ENCODE measurements at places on chromosomes 1 and 21.

DNA sequence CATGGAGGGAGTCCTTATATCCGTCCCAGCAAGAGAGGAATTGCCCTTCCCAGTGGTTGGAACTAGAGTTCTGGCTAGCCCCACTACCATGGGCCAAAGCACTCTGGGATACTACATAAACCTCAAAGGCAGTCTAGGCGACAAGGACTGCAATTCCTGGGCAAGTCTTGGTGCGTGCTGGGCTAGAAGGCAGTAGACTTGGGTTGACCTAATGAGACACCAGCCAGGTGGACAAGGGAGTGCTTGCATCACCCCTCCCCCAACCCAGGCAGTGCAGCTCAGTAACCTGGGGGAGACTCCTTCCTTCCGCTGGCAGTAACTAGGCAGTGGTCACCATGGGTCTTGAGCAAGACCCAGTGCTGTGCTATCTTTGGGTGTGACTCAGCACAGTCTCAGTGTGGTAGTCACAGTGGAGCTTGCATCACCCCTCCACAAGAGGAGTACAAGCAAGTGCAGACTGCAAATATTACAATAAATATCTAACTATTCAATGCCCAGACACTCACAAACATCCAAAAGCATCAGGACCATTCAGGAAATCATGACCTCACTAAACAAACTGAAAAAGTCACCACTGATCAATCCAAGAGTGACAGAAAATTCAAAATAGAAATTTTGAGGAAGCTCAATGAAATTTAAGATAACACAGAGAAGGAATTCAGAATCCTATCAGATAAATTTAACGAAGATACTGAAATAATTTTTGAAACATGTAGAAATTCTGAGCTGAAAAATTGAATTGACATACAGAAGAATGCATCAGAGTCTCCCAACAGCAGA is 84.7 kb upstream of the LYPLAL1 start:
- no peak for DNase-seq

DNA sequence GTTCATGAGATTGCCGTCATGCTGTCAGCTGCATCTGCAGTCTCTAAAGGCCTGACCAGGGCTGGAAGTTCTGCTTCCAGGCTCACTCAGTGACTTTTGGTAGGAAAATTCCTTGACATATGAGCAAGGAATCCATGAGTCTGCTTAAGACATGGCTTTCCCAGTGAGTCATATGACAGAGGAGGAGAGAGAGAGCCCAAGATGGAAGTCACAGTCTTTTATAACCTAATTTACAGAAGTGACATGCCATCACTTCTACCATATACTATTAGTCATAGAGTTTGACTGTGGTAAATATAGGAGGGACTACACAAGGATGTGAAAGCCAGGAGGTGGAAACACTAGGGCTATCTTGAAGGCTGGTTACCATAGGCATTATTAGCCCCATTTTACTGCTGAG is 115.2 kb downstream of the ROR1 start:
- no peak for DNase-seq

DNA sequence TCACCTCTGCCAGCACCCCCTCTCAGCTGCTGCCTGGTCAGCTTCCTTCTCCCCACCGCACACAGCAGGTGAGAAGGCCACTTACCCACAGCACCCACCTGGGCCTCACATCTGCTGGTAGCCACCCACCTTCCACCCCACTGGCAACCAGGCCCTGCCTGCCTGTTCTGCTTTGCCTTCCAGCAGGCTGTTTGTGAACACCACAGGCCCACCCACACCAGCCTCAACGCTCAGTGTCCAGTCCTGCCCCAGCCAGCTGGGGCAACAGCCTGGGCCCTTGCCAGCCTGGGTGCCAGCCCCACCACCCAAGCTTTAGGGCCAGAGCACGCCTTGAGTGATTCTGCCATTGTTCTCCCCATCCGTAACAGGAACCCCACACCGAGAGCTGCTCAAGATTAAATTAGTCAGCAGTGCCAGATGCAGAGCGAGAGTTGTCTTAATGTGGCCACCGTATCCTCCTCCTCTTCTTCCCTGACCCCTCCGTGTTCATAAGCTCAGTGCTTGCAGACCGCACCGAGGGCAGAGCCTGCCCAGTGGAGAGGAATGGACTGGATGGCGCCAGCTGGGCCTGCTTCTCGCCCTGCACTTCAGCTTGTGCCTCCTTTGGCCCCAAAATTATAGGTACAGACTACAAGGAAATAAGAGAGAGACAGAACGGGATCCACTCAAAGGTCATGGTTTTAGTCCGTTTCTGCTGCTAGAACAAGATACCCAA is 120.3 kb upstream of the COL6A1 start:
- DNase-seq: no peak

DNA sequence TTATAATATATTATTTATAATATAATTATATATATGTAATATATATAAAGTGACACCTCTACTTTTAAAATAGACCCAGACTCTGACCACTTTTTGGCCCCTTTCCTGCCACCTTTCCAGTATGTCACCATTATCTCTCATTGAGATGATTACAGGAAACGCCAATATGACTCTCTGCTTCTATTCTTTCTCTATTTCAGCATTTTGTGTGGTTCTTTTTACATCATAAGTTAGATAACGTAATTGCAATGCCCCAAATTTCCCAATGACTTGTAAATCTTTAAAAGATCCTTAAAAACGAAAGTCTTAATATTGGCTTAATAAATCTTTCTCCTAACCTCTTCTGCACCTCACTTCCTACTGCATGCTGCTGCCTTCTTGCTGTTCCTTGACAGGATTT is 8.1 kb upstream of the GBP5 start:
- DNase-seq: no peak

- DNase-seq: no peak
These were observed 94.5 kb upstream of the SLC5A9 start for GRCh38 chr1:48127735-48128685.

DNA sequence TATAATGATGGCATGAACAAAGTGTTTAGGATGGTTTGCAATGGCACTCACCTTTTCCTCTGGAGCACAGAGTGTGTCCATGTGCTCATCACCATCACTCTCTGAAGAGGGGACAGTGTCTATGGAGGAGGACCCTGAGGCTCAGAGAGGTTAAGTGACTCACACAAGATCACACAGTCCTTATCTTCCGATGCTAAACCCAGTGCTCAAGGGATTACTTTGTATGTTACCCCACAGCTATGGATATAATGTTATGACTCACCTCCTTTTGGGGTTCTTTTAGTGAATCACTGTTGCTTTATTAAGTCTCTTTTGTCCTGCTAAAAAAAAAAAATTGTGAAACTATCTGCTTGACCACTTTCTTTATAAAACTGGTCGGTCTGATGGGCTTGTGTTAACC is 67.6 kb downstream of the TENT5C start:
- DNase-seq: no peak

- no peak for DNase-seq
These were observed 68.8 kb upstream of the DNAH14 start for GRCh38 chr1:224860488-224861338.

- DNase-seq: no peak
These were observed 24.1 kb downstream of the ETNK2 start for GRCh38 chr1:204127597-204128242.

GRCh38 chr1:119647228-119647733 is 785 bp downstream of the ZNF697 start:
- no peak for DNase-seq

DNA sequence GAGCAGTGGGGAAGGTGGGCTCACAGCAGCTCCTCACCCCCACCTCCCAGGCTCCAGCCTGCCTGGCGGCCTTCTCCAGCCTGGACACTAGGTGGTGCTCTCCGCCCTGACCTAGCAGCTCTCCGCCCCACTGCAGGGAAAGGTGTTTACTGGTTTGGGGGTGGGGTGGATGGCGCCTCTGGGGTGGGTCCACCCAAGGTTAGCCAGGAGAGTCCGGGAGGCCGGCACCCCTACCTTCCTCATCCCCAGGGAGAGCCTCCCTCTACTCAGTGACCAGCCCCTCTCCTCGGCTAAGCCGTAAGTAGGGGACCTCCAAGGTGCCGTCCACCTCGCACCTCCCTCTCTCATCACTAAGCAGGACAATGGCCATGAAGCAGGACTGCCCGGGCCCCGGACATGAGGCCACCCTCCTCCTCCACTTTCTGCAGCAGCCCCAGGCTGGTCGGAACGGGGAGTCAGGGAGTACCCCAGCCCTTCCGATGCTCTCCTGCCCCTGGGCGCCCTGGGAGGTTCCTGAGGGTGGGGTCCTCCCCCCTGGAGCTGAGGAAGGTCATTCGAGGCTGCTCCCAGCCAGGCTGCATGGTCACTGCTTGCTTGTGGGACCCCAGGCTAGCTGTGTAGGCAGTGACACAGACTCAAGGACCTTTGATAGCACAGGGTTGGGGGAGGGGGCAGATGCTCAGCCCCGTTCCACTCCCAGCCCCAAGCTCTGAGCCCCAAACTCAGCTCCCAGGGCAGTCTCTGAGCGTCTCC is 101.4 kb upstream of the VAMP3 start:
- peak; percentile 84 for DNase-seq

- no peak for DNase-seq
These were observed 56.1 kb downstream of the SLAMF6 start for GRCh38 chr1:160466961-160467360.

DNA sequence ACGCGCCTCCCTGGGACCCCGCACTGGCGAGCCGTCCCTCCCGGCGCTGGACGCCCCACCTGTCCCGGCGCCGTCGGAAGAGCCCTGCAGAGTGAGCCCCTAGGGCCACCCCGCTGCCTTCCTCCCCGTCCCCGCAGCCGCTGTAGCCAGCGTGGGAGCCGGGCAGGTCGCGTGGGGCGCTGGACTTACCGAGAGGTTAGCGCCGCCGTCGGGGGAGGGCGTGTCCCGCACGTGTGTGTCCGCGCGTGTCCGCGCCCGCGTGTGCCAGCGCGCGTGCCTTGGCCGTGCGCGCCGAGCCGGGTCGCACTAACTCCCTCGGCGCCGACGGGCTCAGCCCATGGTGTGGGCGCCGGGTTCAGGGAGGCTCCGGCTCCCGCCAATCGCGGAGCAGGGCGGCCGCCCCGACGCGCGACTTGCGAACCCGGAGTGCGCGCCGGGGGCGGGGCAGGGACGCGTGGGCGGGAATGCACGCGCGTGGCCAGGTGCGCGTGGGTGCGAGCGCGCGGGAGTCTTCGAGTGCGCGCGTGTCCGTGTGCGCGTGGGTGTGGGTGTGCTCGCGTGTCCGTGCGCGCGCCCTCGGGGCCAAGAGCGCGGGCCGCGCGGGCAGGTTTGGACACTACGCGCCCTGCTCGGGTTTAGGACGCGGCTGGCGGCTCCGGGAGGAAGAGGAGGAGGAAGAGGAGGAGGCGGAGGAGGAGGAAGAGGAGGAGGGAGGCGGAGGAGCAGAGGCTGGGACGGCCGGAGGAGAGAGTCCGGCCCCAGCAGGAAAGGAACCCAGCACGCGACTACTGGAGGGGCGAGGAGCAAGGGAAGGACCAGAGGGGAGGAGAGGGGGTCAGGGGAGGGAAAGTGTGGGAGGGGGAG is 145.2 kb upstream of the ETS2 start:
- no peak for DNase-seq

Data from activated effector memory CD4-positive, alpha-beta T cell treated with anti-CD3 and anti-CD28 coated beads, Interleukin-2, amount 50 U/mL, for 16 hours (primary cell).